ENCODE measurements at places on chromosomes 12 and 14.

DNA sequence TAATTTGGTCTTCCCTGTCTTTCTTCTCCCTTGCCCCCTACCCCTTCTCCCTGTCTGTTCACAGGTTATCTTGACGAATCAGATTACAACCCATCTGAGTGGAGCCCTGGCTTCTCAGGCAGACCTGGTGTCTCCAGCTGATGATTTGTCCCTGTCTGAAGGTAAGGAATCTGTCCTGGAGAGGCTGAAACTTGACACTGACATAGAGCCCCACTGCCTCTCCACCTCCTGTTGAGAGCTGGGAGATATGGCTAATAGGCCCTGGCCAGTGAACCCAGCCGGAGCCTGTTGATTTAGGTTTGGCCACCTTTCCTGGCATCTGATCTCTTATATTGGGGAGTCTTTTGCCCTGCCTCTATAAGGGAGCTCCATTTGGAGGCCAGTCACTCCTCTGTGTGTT is 472.2 kb downstream of the RAD51B start:
- no peak for DNase-seq

GRCh38 chr12:27109334-27110028 is 27.1 kb upstream of the C12orf71 start:
- no peak for DNase-seq

DNA sequence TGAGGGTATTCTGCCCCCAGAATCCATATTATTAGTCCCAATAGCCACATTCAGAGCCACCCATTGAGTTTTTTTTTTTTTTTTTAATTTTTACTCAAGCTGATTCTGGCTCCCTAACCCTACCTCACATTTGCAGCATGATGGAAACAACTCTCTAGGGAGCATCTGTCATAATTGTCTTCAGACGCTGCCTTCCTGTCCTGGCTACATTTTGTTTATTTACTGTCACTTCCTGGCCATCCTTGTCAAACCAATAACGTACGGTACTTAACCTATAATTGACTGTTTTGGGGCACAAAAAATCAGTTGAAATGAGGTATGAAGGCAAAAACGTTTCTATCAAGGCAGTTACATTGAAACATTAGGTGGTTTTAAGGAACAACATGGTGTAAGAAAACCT is 2.1 kb downstream of the GLIPR1 start:
- DNase-seq: no peak

DNA sequence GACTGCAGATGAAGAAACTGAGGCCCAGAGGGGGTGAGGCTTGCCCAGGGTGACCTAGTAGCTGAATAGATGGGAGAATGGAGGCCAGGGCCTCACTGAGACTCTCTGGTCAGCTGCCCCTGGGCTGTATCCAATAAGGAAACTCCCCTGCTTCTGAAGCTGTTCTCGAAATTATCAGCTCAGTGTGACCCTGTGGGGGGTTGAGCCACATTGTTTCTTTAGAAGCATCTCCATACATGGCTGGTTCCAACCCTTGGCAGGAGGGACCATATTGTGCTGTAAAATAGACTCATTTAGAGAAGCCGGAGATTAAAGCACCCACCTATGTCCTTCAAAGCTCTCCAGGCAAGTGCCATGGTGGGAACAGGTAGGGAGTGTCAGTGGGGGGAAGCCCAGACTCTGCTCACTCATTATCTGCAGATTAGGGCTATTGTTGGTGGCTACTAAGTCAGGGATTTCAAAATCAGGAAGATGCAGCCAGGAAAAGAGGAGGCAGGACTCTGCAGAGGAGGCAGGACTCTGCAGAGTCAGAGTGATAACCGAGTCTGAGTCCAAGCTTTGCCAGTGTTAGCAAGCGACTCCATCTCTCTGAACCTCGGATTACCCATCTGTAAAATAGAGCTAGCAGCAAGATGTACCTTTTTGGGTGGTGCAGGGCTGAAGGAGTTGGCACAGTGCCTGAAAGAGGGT is 3.5 kb downstream of the SERPINA5 start:
- DNase-seq: no peak

- DNase-seq: no peak
Measured at GRCh38 chr12:3587402-3588013, 96.5 kb downstream of the PRMT8 start.

GRCh38 chr14:61841145-61841544 is 78.9 kb downstream of the SNAPC1 start:
- DNase-seq: no peak

DNA sequence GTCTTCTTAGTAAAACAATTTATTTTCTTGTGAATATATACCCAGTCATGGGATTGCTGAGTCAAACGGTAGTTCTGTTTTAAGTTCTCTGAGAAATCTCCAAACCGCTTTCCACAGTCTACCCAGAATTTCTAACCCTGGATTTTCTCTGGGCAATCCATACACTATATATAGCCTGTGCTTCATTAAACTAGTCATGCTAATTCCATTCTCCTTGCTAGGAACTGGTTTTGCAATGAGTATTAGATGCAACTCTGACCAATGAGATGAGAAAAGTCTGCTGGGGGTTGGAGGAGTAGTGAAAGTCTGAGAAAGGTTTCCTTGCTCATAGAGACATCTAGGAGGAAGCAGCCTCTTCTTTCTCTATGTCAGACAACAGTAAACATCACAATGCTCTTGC is 196.1 kb upstream of the CDKN3 start:
- no peak for DNase-seq

GRCh38 chr12:102562836-102563425 is 82.6 kb upstream of the IGF1 start:
- no peak for DNase-seq

- DNase-seq: no peak
Measured at GRCh38 chr14:94762431-94762830, 7.5 kb downstream of the GSC start.

- DNase-seq: no peak
Measured at GRCh38 chr12:102009796-102010195, 52.0 kb downstream of the WASHC3 start.

DNA sequence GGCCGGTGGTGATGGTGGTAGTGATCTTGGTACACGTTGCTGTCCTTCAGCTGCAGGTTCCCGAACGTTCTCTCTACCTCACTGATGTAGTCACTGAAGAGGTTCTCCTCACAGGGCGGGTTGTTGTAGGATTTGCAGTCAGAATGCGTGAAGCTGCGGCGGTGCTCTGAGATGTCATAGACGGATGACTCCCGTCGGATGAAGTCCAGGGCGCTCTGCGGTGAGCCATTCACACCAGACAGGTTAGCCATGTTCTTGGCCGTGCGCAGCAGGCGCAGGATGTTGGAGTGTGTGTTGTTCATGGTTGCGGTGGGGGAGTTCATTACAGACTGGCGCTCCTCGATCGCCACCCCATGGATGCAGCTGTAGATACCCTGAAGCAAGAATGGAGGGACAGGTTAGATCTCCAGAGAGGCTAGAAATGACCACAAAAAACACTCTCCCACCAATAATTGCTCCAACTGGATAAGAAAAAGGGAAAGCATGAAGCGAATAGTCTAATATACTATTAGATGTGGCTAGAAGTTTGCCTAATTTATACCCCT is 367.8 kb downstream of the EMP1 start:
- DNase-seq: no peak

- DNase-seq: no peak
Measured at GRCh38 chr12:53530920-53531319, 23.6 kb upstream of the NPFF start.

DNA sequence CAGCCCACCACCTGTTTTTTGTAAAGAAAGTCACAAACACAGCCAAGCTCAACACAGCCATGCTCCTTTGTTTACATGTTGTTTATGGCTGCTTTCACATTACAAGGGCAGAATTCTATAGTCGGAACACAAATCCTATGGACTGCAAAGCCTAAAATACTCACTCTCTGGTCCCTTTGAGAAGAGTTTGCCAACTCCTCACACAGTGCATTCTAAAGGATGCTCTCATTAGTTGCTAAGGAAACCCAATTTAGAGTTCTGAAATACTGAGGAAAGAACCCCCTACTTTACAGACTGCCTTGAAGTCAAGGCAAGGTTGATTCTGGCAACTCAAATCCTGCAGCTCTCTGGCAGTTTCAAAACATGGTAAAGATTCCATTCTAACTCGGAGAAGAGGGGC is 38.3 kb downstream of the DCP1B start:
- DNase-seq: no peak

DNA sequence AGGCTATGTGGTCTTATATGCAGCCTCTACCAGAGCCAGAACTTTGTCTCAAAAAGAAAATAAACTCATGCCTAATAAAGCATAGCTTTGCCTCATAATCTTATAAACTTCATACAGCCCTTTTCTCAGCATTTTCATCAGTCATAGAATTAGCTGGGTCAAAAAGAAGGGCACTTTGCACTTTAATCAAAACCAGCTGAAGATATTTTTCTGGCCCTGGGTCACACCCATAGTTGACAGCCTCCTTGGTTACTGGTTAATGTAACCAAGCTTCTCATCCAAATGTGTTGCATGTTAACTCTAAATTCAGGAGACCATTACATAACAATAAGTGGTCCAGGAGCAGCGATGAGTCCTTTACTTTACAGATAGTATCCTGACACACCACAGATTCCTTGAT is 558.2 kb downstream of the FLRT2 start:
- no peak for DNase-seq

GRCh38 chr12:59742841-59743240 is 147.0 kb downstream of the SLC16A7 start:
- no peak for DNase-seq

DNA sequence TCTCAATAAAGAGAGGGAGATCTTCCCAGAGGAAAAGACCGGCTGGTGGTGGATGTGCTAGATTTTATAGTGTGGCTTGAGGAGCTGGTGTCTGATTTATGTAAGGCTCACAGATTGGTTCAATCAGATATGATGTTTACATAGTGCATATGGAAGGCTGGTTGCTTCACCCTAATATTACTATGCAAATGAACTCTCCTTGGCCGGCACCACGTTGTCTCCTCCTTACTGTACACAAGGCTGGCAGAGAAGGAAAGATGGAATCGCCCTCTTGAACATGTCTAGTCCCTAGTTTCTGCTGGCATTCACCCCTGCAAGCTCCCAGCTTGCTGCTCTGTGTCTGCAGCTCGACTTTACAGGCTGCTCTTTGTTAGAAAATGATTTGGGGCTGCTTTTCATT is 8.9 kb downstream of the FAM186A start:
- no peak for DNase-seq

DNA sequence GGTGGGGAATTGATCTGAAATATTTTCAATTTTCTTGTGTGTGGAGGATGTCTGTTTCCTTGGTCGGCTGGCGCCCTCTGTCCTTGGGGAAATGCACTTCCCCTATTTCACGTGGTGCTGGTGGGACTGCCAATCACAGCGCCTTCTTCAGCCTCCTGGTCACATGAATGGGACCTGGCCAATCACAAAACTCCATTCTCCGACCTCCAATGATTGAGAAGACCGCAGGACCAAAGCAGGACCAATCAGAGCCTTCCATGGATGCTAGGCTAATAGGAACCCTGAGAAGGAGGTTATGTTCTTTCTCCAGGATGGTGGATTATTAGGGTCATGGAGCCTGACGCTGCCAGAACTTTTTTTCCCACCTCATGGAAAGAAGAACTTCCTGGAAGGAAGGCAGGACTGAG is 188.7 kb downstream of the TTC8 start:
- no peak for DNase-seq
